Activated T-cell treated with anti-CD3 and anti-CD28 coated beads for 1 hour (primary cell): ENCODE measurements at places on chromosomes 13 and 19.

GRCh38 chr19:7815325-7815724 lies 14.7 kb upstream of the EVI5L start:
- no peak for DNase-seq

DNA sequence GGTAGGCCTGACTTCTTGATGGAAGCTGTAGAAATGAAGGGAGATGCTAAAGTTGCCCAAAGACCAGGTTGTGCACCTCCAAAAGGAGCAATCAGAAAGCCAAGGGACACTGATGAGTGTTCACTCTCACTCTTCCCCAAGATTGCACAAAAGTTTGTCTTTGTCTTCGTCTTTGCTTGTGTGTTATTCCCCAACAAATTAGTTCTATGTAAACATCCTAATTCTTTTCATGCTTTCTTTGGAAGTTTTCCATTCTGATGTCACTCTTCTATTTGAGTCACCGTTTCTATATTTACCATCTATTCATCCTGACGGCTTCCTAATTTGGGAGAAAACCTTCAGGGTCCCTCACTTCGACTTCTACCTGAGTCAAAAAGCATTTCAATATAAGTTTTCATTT lies 3.7 kb upstream of the TMEM272 start:
- no peak for DNase-seq

- no peak for DNase-seq
Observed at GRCh38 chr13:61918841-61919240, 503.2 kb upstream of the PCDH20 start.

DNA sequence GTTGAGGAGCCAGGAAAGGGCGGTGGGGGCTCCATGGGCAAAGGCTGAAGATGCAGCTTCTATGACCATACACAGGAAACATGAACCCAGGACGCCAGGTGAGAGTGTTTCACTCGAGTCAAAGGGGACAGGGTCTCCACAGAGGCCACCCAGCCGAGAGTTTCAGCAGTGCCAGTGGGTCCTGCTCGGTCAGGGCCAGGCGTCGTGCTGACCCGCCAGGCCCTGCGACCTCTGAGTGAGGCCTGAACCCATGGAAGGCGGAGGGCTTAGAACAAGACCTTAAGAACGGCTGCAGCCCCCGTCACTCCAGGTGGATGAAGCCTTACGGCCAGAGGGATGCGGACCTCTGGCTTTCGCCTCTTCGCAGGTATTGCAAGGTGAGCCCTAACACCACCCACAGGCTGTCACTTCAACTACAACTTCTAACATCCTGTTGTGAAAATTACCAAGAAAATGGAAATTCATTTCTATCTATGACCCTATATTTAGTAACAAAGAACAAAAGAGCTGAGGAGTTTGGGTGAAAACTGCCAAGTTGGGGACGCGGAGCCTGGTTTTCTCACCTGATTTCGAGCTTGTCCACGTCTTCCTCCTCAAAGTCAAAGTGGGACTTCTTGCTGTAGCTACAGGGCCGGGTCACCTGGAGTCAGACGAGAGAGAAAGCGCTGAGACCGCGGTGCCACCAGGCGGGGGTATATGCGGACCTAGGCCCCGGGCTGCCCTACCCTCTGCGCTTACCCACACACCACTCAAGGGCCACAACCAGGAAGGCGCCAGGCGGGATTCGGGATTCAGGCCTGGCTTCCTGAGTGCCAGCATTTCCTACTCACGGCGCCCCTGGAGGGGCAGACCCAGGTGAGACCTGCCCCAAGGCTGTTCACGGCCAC lies 50.1 kb upstream of the C13orf46 start:
- no peak for DNase-seq

DNA sequence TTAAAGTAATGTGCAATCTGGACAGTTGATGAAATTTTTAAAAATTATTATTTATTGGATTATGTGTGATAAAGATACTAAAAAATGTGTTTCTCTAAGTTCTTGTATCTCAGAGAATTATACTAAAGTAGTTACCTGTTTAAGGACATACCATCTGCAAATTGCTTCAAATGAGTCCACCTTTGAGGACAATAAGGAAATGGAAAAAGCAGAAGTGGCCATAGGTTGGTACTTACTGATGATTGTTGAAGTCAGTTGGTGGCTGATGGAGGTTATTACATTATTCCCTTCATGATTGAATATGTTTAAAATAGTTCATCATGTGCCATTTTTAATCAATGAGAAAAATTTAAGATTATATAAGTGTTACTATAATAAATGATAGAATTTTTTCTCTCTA lies 367.0 kb downstream of the MYO16 start:
- DNase-seq: no peak

GRCh38 chr13:106522112-106522705 lies 13.3 kb downstream of the EFNB2 start:
- no peak for DNase-seq

GRCh38 chr13:72834601-72835000 lies 52.7 kb downstream of the PIBF1 start:
- DNase-seq: no peak

DNA sequence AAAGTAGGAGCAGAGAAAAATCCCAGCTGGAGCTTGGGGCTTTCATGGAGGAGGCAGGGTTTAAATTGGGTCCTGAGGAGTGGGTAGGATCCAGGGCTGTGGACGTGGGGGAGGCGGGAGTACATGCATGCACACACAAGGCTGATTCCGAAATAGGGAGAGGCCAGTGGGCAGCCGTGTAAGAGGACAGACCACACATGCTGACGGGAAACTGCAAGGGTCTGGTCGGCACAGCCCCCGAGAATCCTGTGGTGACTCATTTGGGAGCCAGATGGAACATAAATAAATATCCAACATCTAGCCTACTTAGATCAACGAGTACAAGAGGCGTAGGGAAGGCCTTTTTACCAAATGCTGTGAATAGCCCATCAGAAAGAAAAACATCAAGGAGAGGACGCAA lies 216.3 kb upstream of the ZNF507 start:
- DNase-seq: no peak
